NCI-H774 (cell line): ENCODE measurements at places on chromosomes 1 and 21.

- DNase-seq, result no peak
These were observed 867.4 kb upstream of the ADGRL2 start for GRCh38 chr1:80933346-80933745.

DNA sequence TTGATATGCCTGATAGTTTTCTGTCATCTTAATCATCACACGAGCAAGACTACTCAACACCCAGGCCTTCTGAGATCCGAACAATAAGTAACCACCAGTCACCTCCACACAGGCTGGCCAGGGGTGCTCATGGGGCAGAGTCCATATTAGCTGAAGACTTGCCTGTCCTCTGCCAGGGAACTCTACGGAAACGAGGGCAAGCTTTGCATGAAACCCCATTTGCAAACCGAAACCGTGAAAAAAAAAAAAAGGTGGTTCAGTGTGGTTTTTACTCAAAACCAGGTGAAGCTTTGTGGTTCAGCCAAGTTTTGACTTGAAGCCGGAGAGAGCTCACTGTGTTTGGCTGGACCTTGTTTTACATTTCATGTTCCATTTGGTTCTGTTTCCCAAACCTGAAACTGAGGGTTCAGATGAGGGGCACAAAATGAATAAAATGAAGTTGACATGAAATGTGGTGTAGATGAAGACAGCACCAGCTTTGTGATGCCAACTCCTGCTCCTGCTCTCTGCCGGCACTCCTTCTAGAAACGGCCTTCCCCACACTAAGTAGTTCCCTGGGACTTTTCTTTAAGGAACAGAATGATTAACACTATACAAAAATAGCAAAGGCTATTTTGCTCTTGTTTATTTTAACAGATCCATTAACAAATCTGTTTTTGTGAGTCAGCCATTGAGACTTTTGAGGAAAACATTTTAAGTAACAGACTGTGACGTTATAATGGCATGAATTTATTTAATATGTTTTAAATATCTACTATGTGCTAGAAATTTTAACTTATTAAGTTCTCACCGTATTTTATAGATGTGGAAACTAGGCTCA lies 74.7 kb downstream of the RUNX1 start:
- DNase-seq, result no peak

DNA sequence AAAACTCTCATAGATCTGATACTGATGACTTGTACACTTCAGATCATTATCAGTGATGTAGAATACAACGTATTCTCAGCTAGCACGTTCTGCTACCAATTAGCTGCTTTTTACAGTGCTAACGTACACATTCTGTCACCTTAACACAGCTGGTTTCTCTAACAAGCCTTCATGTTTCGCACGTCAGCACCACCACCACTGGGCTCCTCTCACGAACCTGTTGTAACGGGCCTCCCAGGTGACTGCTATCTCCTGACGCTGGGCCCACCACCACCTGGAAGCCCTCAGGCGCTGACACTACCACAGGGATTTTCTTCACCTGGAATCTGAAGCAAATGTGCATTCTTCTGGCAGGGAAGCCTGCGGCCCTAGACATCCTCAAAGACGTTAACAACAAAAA lies 19.8 kb downstream of the TOMM20 start:
- no peak for DNase-seq

GRCh38 chr1:191255354-191256054 lies 777.8 kb upstream of the BRINP3 start:
- no peak for DNase-seq

- DNase-seq, result no peak
These were observed 30.5 kb upstream of the NFIA start for GRCh38 chr1:61051719-61052394.

- DNase-seq, result no peak
These were observed 12.5 kb upstream of the KCNA2 start for GRCh38 chr1:110618668-110619067.

DNA sequence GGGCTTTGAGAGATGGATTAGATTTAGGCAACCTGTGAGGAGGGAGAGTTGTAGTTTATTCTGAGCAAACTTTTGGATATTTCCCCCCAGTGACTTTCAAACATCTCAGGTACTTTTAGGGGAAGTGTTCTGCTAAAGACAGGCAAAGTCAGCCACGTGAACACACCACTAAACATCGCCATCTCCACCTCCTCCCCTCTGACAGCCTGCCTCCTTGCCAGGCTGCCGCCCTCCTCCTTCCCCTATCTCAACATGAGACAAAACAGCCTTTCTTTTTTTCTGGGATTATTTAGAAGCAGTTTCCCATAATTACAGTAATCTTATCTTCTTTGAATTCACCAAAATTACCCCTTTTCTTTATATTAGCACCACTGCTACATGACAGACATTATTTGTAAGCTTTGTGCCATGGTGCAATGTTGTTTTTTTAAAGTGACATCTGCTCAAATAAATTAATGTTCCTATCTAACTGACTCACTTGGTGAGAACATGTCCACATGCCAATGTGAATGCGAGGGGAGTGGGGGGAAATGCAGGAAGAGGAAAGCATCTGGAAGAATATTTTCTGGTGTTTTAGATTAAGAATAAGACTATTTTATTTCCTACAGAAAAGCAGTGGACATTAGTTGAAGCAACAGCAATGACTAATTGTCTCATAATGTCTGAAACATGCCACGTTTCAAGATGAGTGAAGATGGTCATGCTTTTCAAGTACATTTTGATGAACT lies 147.8 kb upstream of the ATP1B1 start:
- no peak for DNase-seq

GRCh38 chr1:44500181-44501046 lies 95.4 kb downstream of the RNF220 start:
- no peak for DNase-seq

DNA sequence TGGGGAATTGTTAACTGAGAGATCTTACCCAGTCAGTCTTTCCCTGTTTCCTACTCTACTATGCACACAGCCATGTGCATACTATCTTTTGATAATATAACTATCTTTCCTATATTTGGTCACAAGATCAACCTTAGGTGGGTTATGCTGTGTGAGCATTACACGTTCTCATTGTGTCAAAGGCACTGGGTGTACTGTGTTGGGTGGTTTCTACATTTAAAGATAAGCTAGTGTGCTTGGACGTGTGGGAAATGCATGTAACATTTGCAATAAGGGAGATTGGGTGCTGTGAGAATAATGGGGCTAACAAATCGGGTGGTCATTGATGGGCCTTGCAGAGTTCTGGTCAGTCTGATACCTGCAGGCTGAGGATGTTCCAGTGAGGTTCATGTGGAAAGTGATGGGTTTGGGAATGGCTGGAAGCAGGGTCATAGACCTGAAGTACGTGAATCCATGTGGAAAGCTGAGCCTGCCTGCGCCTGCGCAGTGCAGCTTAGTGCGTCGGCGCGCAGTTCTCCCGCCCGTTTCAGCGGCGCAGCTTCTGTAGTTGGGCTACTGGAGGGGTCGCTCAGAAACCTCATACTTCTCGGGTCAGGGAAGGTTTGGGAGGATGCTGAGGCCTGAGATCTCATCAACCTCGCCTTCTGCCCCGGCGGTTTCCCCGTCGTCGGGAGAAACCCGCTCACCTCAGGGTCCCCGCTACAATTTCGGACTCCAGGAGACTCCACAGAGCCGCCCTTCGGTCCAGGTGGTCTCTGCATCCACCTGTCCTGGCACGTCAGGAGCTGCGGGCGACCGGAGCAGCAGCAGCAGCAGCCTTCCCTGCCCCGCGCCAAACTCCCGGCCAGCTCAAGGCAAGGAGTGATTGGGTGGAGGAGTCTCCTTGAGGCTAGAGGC lies at the start of gene MSH4:
TSS of gene MSH4 (plus strand) at position 507 of the 897 bp plus-strand sequence. CDS start at position 611, 104 bp downstream.
- no peak for DNase-seq

- DNase-seq, result peak; percentile 93
These were observed 4.1 kb downstream of the NUAK2 start for GRCh38 chr1:205317311-205317917.

DNA sequence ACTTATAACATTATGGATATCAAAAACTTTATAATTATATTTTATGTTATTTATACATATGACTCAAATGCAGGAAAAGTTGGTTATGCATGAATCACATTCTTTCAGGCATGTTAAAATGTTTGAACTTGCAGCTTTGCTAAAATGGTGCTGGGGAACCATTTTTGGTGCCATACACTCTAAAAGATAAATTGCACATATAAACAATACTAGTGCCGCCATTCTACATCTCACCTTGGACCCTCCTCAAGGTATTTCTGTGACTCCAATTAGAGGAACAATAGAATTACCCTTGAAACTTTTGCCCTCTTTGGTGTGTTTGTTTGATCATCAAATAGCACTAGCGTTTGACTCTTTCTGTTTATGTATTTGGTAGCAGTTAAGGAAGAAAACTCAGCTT lies 997 bp downstream of the PRKACB start:
- no peak for DNase-seq

DNA sequence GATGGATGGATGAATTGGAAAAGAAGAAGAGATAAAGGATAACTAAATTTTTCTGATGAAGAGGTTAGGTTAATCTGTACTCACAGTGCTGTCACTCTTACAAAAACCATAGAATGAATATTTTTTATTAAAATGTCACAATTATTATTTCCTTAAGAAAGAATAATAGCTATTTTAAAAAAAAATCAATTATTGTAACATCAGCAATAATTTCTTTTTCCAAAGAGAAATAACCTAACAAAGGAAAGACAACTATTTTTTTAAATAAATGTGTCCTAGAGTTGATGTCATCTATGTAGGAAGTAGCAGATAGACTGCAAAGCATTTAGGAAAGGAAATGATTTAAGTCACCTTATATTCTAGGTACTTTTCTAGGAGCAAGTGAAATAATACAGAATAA lies 33.6 kb upstream of the PLPPR4 start:
- DNase-seq, result no peak

DNA sequence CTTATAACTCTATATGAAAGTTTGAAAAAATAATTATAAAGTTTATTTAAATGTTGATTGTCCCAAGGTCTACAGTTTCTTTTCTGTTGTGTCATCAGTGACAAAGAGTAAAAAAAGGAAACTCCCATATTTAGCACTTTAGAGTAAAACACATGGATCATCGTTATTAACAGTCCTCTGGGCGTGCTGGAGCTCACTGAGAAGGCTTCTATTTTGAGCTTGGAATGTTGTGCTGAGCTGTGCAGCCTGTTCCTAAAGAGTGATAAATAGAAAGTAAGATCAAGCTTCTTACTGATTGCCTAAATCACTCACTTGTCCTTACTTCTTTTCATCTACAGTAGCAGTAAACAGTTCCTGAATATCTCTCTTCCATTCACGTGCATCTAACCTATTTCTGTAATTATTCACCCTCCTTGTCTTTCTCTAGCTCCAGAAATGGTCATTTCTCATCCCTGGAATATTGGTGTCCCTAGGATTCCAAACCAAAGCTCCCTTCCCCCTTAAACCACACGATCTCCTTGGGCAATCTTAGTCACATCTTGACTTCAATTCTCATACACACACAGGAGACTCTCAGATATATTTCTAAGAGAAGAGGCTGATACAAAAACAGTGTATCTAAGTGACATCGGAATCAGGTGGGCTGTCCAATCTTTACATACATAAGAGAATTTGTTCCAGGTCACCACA lies 11.9 kb downstream of the GBP5 start:
- no peak for DNase-seq

DNA sequence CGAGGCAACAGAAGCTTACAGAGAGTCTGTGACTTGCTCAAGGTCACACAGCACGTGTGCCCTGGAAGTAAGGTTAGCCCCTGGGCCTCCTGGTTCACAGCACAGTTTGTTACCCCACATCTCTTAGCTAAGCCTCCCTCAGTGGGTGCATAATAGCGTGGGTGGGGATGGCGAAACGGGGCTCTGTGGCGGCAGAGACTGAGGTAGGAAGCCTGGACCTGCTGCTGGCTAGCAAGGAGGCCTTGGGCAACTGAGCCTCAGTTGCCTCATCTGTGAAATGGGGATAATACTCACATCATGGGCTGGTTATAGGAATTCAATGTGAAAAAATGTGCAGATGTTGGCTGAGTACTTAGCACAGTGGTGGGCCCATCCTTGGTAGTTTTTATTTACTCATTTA lies 596 bp downstream of the PADI4 start:
- DNase-seq, result no peak

DNA sequence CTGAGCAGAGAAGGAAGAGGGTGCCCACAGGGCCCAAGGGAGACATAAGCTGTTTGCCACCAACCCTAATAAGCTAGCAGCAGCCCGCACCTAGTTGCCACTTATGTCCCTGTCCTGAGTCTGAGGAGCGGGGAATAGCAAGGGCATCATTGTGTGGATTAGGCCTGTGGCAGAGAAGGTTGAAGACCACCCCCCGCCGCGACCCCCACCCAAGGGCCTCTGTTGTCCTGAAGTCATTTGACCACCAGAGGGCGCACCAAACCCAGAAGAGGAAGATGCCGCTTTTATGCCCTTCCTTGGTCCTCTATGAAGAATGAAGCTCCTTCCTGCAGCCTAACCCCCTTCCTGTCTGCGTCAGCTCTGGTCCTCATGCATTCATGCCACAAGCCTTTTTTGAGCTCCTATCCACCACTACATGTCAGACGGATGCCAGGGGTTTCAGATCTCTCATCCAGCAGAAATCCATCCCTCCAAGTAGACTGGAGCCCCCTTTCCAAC lies 16.6 kb downstream of the RHBG start:
- DNase-seq, result peak; percentile 53

- DNase-seq, result no peak
These were observed 1.2 kb downstream of the FCAMR start for GRCh38 chr1:206969090-206969489.
